Skeletal muscle tissue (tissue), 5 donors: ENCODE measurements at places on chromosomes 12 and 14. TPM values are rescaled to one million over a fixed set of nuclear protein-coding genes. Genes with fewer than 3 reads are reported as not detected.

HVCN1 gene
- total RNA-seq, result 5.2 TPM

NYNRIN gene
- total RNA-seq, result 19.3 TPM

TUBA1A gene
- 942 TPM for total RNA-seq

PLEKHD1 gene
- under 0.01 TPM for total RNA-seq

C1QL4 gene
- total RNA-seq, result not detected

OVCH1 gene
- total RNA-seq, result under 0.01 TPM

ING4 gene
- total RNA-seq, result 38.1 TPM

WNT1 gene
- total RNA-seq, result not detected

ENDOU gene
- 1.0 TPM for total RNA-seq

NAV3 gene
- total RNA-seq, result 32.9 TPM

CIDEB gene
- total RNA-seq, result 4.7 TPM

SPATA7 gene
- total RNA-seq, result 22.4 TPM

CAPZA3 gene
- total RNA-seq, result not detected

KRT1 gene
- 2.1 TPM for total RNA-seq

CBLN3 gene
- under 0.01 TPM for total RNA-seq

OR4E2 gene
- not detected for total RNA-seq

SIRT4 gene
- total RNA-seq, result 3.7 TPM

BCDIN3D gene
- total RNA-seq, result 6.8 TPM

FAM222A gene
- total RNA-seq, result 1.0 TPM
